ENCODE measurements at places on chromosomes 7 and 10.

- no peak for DNase-seq
These were observed 138.8 kb upstream of the SHH start for GRCh38 chr7:155950898-155951553.

GRCh38 chr7:92156990-92157389 lies 22.0 kb downstream of the LRRD1 start:
- no peak for DNase-seq

DNA sequence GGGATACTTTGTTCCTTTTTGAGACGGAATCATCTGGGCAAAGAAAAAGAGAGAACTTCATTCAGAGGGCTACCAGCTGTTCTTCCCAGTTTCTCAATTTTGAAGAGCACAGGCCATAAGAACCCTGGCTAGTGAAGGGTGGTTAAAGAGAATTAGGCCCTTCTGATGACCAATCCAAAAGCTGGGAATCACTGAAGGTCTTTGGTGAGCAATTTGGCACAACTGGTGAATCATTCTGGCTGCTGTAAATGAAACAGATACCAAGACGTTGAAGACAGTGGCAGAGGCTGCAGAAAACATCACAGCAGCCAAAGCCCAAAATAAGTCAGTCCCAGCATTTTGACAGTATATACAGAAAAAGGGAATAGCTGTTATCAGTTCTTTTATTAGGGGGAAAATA lies 5.1 kb downstream of the RAPGEF5 start:
- DNase-seq: no peak

DNA sequence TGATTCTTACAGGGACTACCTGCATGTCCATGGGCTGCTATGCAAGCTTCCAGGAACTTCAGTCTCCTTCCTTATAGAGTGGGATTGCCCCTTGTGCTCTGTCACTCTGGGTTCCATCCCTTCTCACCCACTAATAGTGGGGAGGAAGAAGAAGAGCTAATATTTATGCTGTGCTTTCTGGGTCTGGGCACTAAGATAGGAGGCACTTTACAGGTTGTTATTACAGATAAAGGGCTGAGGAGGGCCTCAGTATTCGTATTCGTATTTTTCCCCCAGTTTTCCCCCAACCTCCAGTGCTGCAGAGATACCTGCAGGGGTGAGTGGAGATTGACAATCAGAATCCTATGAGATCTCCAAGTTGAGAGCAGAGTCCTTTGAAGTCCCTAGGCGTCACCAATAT lies 14.2 kb downstream of the HK1 start:
- no peak for DNase-seq

DNA sequence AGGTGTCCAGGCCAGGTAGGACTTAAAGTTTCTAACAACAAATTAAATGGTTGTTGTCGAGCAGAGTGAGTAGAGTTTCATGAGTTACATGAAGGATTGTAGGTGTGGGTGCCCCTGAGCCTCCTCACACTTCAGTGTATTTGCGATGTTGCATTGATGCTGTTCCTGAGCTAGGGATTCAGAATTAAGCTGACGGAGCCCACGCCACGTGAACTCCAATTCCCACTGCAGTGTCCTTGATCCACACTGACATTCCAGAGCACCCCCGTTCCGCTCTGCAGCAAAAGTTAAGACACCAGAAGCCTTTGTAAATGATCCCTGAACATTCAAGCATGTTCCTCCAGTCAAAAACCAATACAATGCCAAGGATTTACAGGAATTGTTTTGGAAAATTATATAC lies 78.8 kb upstream of the SEC61G start:
- no peak for DNase-seq
